ENCODE measurements at places on chromosomes 3 and 15. TPM values are rescaled to one million over a fixed set of nuclear protein-coding genes. Genes with fewer than 3 reads are reported as not detected.

C3orf20 gene
- not detected for total RNA-seq

MKRN3 gene
- 0.46 TPM for total RNA-seq

DNA sequence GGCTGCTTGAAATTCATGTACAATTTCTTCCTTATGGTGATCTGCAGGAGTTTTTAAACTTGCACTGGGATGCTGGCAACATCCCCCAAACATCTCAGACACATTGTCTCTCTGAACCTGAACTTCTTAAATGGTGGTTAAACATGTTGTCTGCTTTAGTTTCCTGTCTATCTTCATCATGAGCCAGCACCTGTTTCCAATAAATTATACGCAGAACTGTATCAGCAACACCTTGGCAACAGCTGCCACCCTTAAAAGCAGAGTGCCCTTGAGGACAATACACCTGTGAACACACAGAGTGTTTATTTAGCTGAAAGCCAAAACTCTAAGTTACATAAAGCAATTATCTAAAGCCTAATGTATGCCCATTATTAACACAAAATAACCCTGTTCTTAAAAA is 242.9 kb downstream of the WNT5A start:
- DNase-seq, result peak; percentile 62

GUCA1C gene
- total RNA-seq, result not detected

IGSF11 gene
- total RNA-seq, result 9.3 TPM

GRCh38 chr15:33730815-33731214 is 237.5 kb upstream of the CHRM5 start:
- DNase-seq, result no peak

ZNF662 gene
- total RNA-seq, result 11.6 TPM

- DNase-seq, result no peak
These were observed 38.5 kb downstream of the ZBTB20 start for GRCh38 chr3:115108614-115109013.

DNA sequence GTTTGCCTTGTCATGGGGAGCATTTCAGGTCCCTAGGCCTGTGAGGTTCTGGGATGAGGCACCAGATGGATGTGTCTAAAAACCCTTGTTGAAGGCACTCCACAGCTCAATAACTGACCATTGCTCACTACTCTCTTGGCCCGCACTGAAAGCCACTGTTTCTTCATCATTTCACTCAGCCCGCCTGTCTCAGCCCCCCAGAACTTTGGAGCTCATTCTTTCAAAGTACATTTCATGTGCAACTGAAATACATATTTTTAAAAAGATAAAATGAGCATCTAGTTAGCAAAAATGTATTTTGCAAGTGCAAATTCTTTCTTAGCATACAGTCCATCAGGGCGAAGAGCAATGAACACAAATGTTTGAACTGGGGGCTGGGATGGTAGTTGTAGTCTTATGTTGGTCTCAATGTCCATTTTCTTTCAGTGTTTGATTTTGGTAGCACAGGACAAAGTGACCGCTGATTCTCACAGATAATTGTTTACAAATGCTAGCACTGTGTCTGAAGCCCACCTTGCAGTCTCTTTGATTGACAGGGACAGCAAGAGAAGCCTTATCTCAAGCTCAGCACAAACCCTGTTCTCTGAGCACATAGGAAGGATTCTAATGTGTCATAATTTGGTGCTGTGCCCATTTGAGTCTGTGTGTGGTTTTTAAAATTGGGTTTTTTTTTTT is 19.6 kb downstream of the HEMK1 start:
- no peak for DNase-seq

GRAMD1C gene
- total RNA-seq, result 0.33 TPM

GRCh38 chr3:31724651-31725050 is 191.9 kb downstream of the STT3B start:
- no peak for DNase-seq

LSM3 gene
- total RNA-seq, result 12.0 TPM

WDR93 gene
- total RNA-seq, result 0.42 TPM

GRCh38 chr3:59046839-59047238 is 3.0 kb downstream of the CFAP20DC start:
- DNase-seq, result no peak

- DNase-seq, result no peak
These were observed 21.9 kb downstream of the PIK3CB start for GRCh38 chr3:138812806-138813205.

- DNase-seq, result no peak
These were observed 540.8 kb downstream of the FGF12 start for GRCh38 chr3:192186498-192186897.

RAB5A gene
- 92.1 TPM for total RNA-seq

SHQ1 gene
- 12.5 TPM for total RNA-seq

DNA sequence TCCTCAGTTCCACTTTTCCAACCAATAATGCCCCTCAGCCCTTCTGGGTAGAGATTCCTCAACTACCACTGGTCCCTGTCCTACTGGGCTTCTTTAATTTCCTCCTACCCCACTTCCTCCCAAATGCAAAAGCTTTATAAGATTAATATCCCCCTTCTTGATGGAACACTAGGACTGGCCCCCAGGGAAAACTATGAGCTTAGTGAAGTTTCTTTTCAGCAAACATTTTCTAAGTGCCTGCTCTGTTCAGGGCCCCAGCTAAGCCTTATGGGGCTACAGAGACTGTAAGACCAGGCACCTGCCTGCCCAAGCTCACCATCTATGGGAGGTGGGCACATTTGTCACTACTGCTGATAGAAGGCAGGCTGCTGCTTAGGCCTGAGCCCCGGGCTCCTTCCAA is 79.4 kb downstream of the RPLP1 start:
- DNase-seq, result no peak

GRCh38 chr15:94844538-94845389 is 613.4 kb downstream of the MCTP2 start:
- DNase-seq, result no peak

DNA sequence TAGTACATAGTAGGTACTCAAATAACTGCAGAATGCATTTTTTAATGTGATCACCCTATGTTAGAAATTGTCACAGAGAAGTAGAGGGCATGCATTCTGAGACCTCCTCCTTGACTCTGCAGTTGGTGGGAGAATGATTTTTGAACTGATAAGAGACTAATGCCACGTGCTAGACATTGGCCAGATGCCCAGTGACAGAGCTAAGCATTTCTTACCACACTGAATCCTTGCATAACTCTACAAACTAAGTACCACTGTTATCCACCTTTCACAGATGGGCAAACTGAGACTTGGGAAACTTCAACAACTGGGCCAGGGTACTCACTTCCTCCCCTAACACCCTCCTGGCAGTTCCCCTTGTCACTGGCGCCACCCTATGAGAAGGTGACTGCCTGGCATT is 33.5 kb upstream of the SPATA12 start:
- DNase-seq, result no peak

CAPN3 gene
- 6.7 TPM for total RNA-seq

- DNase-seq, result no peak
These were observed 75.0 kb upstream of the WNT7A start for GRCh38 chr3:13954741-13955483.

DNA sequence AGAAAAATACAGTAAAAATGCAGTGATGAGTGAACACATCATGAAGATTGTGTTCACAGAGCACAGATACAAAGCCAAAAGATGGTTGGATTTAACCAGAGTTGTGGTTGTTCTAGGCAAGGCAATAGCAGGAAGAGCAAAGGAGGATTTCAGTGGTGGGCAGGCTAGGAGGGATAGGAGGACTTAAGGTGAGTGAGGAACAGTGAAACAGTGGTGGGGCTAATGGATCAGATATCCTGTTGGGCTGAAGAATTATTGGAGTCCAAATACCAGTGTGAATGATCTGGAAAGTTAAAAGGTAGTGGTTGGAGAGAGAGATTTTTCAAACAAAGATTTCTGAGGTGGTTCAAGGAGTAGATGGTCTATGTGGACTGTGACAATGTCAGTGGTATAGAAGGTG is 108.3 kb downstream of the B3GALNT1 start:
- no peak for DNase-seq

DNA sequence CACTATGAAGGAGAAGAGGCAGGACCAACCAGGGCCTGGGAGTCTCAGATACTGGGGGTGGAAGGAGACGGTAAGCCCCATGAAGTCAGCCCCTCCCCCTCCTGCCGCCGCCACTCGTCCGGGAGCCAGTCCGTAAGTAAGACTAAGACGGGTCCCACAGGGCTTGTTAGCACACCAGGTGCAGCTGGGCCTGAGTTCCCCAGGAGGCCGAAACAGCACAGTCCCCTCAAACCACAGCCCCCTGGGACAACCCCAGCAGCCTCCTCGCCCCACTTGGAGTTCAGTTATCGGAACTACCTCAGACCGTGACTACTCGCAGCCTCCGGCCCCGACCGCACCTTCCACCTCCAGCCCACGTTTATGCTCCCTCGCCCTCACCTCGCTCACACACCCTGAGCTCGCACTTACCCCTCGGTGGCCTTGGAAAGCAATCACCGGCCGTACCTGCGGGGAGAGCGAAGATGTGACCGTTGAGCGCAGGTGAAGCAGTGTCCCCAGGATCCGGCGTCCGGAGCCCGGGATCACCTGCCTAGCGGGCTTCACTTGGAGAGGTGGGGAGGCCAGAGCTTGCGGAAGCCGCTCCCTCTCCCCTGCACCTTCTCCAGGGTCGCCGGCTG is 557 bp downstream of the ELL3 start:
- DNase-seq, result no peak

LPP gene
- total RNA-seq, result 2,216 TPM

- no peak for DNase-seq
These were observed 24.2 kb upstream of the NEO1 start for GRCh38 chr15:73028031-73028430.

DNA sequence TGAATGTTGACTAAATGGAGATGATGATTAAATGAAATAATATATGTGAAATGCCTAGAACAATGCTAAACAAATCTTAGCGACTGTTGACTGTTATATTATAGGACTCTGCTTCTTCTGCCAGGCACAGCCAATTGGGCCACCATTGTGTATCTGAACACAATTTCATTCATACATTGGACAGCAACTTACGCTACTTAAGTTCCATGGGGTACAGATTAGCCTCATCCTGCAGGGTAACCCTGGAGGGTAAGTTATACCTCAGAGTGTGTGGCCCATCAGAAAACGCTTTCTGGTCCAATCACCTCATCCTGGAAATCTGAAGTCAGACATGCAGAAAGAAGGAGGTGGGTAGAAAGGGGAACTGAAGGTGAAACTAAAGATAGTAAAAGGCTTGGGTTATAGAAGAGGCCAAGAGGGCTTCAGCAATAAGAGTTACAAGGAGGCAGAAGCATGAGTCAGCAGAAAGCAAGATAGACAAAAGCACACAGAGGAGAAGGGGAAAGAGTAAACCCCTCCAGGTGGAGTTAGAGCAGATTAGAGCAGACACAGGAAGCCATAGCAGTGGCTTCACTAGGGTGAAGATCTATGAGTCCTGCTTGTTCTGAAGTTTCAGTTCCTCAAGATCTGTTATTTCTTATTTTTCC is 119.3 kb upstream of the SLC24A5 start:
- DNase-seq, result no peak

KNL1 gene
- 0.17 TPM for total RNA-seq

WDR49 gene
- total RNA-seq, result 7.9 TPM

GRCh38 chr3:24945563-24945962 is 450.9 kb upstream of the THRB start:
- no peak for DNase-seq

- no peak for DNase-seq
These were observed 43.1 kb upstream of the NMD3 start for GRCh38 chr3:161177991-161178390.

CDHR4 gene
- not detected for total RNA-seq

CATSPER2 gene
- total RNA-seq, result 2.1 TPM

RTP3 gene
- total RNA-seq, result not detected

DNA sequence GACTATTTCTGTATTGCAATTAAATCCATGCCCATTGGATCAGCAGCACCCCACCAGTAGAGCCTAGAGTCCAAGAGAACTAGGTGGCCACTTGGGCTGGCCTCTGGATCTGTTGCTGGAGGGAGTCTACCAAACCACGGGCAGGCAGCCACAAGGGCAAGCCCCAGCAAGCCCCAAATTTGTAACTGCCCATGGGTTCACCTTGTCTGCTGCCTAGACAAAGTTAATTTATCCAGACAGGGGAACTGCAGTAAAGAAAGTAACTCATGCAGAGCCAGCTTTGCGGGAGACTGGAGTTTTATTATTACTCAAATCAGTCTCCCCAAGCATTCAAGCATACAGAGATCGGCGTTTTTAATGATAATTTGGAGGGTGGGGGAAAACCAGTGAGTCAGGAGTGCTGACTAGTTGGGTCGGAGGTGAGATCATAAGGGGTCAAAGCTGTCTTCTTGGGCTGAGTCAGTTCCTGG is 74.0 kb upstream of the TERB2 start:
- DNase-seq, result no peak

CKMT1B gene
- 0.42 TPM for total RNA-seq

- DNase-seq, result no peak
These were observed 130.3 kb downstream of the ATP8B4 start for GRCh38 chr15:49988766-49989165.
